Neural progenitor cell (in vitro differentiated cells): ENCODE measurements at places on chromosomes 4 and X. TPM values are rescaled to one million over a fixed set of nuclear protein-coding genes. Genes with fewer than 3 reads are reported as not detected.

- DNase-seq: no peak
Observed at GRCh38 chr4:189600718-189601435, 339.8 kb upstream of the FRG1 start.

DNA sequence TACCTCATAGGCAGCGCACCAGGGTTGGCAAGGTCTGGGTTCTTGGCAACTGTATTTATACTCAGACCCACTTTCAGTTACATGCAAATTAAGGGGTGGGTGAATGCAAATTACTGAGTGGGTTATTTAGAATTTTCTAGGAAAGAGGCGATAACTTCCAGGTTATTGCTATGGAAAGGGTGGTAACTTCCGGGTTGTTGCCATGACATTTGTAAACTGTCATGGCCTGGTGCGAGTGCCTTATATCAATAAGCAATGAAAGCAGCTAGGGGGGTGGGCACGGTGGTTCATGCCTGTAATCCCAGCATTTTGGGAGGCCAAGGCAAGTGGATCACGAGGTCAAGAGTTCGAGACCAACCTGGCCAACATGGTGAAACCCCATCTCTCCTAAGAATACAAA is 57.5 kb upstream of the SLC7A3 start:
- no peak for DNase-seq

The TTC29 gene
- total RNA-seq: 0.09 and 0.15 TPM in 2 replicates

GRCh38 chrX:2710041-2710840 is 19.1 kb downstream of the CD99 start:
- peak; percentile 45 for DNase-seq

DNA sequence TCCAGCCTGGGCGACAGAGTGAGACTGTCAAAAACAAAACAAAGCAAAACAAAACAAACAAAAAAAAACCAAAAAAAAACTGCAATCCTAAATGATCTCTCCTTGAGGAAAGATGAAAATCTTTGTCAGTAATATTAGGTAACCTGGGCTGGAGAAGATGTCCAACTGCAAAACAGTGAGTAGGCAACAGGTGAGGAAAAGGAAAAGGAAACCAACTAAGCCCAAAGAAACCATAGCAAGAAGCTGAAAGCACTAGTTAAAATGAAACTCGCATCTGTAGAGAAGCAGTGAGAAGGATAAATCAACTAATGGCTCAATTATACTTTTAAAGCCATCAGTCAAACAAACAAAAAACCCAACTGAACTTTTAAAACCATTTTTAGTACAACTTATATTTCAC is 54.2 kb downstream of the ENOX2 start:
- DNase-seq: no peak

The HELT gene
- not detected in 2 replicates for total RNA-seq

DNA sequence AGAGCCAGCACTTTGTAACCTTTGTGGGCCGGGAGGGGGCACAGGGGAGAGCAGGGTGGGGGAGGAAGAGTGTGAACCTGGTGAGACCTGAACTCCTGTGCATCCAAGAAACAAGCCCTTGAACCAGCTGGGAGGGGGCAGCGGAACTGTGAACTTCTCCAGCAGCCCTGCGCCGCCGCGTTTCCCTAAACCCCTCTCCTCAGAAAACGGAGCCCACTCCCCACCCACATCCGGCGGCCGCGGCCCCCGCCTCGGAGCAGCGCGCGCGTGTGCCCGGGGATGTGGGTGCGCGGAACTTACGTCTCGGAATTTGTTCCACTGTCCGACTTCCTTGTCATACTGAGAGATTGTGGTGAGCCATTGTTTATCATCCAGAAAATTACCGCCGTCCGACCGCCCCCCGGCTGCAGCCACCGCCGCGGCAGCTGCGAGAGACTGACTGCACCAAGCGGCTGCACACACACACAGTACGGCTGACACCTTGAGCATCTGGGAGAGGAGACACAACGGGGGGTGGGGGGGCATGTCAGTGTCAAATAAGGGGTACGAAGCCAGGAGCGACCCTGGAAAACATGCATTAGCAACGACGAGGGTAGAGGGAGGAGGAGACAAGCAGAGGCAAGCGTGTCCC is 494 bp downstream of the SPOCK3 start:
- peak; percentile 52 for DNase-seq

DNA sequence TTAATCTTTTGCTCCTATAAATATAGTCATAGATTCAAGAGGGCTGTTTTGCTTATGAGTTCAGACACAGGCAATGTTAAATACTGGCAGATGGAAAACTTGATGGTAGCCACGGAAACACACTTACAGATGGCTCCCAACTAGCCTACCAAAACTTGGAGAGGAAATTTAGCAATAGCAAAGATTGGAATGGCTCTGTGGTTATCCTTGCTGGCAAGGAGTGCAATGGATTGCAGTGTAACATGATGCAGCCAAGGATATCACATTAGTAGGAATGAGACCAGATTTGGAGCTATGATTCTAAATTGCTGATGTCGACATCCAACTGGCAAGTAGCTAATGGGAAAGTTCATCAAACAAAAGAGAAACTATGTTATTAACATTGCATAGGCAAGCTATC is 791.0 kb upstream of the DIAPH2 start:
- DNase-seq: no peak

The SLBP gene
- total RNA-seq: 54.9 and 119 TPM in 2 replicates

The TXK gene
- total RNA-seq: not detected in 2 replicates

DNA sequence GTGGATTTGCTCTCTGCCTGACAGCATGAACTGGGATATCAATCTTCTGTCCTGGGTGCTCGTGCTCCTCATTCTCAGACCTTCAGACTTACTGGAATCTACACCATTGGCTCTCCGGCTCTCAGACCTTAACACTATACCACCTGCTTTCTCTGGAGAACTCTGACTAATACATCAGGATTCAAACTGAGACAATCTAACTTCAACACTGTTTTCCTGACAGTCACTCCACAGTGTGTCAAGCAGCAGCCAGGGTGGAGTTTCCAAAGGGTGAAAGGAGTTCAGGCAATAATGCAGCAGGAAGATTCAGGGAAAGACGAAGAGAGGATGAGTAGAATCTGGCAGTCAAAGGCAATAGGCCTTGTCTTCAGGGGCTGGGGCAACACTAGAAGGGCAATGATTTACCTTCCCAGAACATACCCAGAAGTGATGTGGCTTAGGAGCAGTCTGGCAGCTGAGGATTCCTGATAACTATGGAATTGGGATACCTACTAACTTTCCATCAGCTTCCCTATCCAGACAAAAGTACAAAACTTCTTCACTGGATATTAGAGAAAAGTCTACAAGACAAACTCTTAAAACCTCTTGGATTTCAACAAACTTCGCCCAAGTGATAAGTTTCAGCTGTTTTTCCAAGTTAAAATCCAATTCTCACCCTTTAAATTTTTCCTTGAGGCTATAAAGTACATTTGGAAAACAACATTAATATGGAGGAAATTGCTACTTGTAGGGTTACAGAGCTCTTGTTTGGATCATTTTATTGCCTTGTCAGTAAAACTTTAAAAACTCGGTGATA is 58.4 kb upstream of the SLIT2 start:
- DNase-seq: no peak

- DNase-seq: no peak
Observed at GRCh38 chr4:38242101-38242500, 281.9 kb downstream of the PTTG2 start.

The MAN2B2 gene
- total RNA-seq: 2.7 and 6.3 TPM in 2 replicates

DNA sequence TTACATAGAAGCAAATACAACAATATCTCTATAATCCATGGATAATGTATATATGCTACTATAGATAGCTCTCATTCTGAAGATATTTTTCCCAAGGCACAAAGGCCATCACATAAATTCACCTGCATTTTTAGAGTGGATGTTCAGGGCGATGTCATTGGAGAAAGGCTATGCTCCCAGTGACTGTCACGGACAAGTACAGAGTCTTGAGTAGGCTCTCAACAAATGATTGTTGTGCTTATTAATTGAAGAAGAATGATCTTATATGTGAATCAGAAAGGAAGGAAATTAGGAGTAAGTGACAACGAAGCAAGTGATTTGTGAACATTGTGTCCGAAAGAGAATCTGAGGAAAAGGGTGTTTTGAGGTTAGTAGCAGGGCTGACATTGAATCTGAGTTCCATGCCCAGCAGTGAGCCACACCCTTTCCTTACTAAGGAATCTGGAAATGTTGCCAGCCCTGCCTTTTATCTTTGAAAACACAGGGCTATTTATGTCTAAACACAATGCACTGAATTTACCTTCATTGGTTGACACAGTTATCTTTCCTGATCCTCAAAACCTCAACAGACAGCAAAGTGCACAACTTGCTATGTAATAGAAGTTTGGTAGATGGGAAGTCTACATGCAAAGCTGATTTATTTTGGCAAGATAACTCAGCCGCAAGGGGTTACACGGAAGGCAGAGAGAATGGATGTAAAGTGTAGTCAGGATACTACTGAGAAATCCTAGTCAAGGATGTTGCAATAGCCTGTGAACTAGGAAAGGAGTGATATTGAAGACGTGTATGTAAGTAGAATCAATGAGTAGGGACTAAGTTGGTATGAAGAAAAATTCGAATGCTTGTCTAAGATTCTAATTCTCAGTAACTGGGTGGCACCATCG is 50.4 kb downstream of the SORBS2 start:
- no peak for DNase-seq

DNA sequence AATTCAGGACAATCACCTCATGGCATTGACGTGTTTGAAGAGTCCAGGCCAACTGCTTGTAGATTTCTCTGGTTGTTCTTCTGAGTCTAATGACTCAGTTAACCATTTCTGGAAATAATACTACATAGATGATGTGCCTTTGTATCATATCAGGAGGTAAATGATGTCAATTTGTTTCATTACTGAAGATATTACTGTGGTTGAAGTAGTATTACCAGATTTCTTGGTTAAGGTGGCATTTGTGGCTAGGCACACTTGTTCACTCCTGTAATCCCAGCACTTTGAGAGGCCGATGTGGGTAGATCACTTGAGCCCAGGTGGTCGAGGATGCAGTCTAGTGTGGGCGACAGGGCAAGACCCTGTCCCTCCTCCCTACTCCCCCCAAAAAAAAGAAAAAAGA is 15.7 kb downstream of the RPL9 start:
- no peak for DNase-seq
